Activated naive CD4-positive, alpha-beta T cell treated with Interleukin-2 at 50 U/mL for 16 hours (primary cell): ENCODE measurements at places on chromosomes 6 and 20.

DNA sequence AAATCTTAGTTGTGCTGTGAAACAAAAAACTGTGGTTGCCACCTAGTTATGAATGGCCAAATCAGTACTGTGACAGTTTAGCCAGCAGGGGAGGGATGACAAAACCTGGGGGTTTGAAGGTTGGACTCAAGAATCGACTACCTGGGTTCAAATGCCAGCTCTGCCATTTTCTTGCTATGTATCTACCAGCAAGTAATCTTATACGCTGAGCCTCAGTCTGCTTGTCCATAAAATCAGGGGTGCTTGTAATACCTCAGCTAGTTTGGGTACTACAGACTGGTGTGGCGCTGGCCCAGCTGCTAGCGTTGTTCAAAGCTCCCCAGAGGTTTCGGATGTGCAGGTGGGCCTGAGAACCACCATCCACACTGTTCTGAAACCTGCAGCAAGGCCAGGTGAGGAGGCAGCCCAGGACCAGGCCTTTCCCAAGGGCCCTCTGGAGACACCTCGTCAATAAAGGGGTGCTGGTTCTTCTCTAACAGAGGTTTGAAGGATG is 40.4 kb downstream of the TRAM2 start:
- no peak for DNase-seq

DNA sequence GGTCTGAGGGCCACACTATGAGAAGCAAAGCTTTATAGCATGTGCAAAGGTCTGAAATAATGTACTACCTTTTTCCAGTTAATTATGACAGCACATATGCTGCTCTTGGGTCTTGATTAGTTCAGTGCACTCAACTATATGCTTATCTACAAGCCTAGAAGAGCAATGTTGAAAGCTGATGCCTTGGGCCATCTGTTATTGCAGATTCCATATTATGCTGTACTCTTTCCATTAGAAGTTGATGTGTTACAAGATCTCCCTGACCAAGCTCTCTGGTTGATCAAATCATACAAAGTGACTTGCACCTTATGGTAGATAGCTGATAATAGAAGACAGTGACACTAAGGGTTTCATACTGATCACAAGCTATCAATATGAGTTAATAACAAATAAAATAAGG is 327.3 kb downstream of the FRK start:
- DNase-seq = no peak

GRCh38 chr20:29741594-29741893 is 1515.9 kb upstream of the DEFB115 start:
- no peak for DNase-seq

DNA sequence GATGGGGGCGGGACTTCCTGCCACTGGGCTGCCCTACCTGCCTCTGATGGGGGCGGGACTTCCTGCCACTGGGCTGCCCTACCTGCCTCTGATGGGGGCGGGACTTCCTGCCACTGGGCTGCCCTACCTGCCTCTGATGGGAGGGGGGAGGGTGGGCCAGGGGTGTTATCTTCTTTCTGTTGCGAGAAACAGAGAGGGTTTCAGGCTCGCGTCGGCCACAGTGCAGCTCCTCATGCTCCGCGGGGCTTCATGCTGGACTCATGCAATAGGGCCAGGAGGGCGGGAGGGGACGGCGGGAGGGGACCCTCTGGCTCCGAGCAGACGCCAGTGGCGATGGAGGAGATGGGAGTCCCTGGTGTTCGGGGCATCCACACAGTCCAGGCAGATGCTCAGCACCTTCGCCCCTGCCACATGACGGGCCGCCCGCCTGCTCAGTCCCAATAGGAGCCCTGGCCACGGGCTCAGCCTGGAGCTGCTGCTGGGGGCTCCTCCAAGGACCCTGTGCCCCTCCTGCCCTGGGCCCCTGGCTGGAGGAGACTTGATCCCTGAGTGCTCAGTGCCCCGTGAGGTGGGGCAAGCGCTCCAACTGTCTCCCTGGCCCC is 48.8 kb upstream of the CHRNA4 start:
- DNase-seq = no peak

GRCh38 chr6:140537834-140538705 is 1163.6 kb upstream of the CITED2 start:
- no peak for DNase-seq

GRCh38 chr6:16511040-16511660 is 250.1 kb downstream of the ATXN1 start:
- DNase-seq = peak; percentile 21

GRCh38 chr6:27753668-27754407 is 158.4 kb downstream of the OR2B2 start:
- peak; percentile 77 for DNase-seq

DNA sequence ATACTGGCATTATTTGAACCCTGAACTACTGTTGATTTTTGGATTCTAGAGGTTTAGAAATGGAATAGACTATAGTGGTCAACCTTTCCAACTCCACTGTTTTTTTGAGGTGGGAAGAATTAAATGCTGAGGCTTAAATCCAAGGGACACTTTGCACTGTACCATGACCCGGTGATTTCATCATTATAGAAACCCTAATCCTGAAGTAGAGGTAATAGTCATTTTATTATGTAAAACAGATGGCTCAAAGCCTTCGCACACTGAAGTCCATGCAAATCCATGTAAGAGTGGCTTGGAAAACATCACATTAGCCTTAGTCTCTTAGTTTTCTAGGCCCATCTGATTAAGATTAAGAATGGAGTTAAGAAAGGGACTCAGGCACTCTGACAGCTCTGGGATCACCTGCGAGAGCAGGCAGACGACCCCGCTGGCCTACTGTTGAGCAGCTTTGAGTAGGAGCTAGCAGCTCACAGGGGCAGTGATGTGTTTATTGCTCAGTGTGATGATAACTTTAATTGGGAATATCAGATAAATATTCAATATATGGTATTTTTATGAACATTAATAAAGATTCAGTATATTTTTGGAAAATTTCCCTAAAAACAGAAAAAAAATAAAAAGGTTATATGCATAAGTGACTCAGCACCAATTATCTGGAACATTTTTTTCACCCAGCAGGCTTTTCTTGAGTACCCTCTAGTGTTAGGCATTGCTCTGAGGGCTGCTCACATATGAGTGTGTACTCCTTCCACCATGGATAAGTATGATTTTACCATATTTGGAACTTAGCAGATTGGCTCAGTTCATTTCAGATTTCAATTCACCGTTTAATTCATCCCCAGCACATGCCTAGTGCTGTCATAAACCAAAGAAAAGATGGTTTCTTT is 13.4 kb downstream of the SLX4IP start:
- no peak for DNase-seq

DNA sequence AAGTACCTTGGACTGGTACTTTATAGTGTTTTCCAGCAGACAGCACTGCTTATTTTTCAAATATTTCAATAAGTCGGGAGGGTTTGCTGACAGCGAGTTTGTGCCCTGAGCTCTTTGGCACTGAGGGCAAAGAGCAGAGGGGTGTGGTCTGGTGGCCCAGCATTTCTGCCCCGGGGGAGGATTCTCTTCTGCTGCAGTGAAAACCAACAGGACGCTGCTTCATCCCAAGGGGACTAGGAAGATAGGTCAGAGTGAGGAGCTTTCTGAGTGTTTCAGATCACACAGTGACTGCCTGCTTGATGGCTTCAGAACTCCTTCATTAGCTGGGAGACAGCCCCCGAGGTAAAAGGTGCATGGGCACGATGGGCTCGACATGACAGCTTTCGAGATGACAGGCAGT is 8.6 kb downstream of the ULBP2 start:
- no peak for DNase-seq

DNA sequence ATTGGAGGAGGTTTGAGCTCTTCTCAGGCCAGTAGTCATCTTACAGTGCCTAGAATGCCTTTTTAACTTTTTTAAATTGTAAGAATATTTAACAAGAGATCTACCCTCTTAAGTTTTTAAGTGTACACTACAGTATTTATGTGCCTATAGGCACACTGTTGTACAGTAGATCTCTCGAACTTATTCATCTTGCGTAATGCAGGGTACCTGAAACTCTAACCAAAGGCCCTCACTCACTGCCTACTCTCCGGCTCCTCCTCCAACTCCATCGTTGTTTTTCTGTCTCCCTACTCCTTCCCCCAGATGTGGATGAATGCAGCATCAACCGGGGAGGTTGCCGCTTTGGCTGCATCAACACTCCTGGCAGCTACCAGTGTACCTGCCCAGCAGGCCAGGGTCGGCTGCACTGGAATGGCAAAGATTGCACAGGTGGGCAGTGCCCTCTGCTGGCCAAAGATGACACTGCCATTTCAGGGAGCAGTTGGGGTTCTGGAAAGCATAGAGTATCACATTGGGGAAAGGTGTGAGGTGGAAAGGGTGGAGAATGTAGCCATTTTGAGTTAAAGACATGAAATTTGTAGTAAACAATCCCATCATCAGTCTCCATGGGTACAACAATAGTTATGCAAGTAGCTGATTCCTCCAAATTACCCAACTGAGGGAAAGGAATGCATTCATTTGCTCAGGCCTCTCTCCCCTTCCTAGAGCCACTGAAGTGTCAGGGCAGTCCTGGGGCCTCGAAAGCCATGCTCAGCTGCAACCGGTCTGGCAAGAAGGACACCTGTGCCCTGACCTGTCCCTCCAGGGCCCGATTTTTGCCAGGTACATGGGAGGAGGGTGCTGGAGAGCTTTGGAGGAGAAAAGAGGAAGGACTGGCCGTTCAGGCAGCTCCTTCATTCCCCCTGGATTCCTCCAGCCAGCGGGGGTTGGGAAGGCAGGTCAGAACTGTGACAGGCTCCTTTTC is 18.4 kb upstream of the ZNF76 start:
- DNase-seq = peak; percentile 77

DNA sequence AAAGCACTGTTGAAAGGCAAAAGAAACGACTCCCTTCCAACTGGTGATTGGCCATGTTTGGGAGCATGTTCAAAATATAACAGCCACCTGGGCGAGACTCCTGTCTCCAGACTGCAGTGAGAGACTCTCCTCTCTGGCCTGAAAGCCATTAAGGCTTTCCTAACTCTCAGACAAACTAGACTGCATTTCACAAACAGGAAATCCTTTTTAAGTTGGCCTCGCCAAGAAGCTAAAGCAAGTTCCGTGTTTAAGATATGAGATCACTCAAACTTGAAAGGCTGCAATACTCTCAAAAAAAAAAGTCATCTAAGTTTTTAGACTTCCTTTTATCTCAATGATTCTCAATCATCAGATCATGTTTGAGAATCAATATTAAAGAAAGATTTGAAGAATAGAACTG is 117.0 kb downstream of the TFAP2A start:
- no peak for DNase-seq

GRCh38 chr6:79180052-79180451 is 54.4 kb downstream of the HMGN3 start:
- DNase-seq = no peak

DNA sequence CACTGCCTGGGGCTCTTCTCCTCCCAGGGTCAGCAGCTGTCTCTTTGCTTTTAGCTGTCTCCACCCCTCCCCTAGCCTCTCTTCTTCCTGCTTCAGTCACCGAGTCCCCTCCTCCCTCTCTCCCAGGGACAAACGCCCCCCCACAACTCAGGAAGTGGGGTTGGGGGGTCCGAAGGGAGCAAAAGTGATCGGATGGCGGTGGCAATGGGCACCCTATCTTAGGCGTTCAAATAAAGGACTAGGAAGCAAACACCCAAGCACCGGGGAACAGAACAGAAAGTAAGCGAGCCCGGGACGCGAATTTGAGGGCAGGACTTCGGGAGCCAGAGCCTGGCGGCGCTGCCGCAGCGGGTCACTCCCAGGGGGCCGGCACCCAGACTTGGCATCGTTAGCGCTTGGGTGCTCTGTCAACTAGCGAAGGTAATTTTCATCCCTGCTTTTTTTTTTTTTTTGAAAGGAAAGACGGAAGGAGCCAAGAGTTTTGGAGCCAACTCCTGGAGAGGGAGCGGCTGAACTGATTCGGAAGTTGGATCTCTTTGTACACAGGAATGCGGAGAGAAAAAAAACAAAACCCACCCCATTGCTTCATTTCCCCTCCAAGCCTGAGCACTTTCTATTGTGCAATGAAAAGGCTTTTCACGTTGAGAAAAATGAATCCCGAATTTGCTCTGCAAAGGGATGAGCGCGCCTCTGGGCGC is 815 bp upstream of the ITPR3 start:
- peak; percentile 37 for DNase-seq

DNA sequence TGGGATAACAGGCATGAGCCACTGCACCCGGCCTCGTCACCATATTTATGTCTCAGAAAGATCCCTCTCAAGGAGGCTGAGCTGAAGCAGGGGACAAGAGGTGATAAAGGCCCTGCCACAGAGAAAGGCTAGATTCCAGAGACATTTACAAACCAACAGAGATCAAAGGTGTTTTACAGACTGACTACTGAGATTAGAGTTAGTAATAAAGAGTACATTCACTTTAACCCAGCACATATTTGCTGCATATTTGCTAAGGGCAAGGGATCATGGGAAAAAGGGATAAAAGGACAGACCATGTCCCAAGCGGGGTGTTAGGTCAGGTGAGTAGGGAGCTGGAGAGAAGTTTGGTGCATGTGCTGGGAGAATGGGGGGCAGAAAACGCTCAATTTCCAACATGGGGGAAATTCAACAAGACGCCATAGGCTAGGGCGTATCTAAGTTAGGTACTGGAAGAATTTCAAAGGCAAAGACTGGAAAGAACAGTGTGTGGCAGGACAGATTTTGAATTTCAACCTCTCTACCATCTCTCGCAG is 43.8 kb upstream of the SEC63 start:
- DNase-seq = no peak

DNA sequence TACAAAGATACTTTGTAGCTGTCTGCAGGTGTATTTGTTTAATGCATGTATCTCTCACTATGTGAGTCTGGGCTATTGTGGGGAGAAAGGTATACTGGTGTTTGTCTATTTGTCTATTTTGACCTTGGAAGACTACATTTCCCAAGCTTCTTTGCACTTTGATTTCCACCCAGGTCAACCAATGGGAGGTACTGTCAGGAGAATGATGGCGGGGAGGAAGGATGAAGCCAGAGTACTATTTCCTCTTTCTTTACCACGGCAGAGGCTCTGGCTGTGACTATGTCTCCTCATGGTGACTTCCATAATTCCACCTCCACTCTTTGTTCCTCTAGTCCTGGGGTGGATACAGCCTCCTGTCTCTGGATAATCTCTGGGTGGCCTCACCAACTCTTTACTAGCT is 23.1 kb downstream of the LBP start:
- DNase-seq = no peak

- no peak for DNase-seq
Measured at GRCh38 chr6:149443411-149444181, 41.2 kb downstream of the ZC3H12D start.

DNA sequence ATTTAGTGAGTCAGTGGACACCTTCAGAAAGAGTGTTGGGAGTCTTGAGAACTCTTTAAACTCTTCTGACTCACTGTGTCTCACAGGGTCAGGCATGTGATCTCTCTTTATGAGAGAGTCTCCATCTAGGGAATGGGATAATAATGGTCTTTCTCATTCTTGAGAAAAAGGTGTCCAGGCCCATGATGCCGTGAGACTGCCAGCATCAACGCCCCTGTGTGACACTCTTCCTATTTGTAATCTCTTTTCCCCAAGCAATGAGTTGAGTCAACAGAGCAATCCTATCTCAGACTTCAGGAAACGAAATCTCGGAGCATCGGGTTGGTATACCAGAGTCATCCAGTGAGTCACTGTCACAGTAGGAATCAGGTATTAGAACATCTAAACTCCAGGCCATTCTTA is 82.3 kb upstream of the BMP2 start:
- DNase-seq = no peak

DNA sequence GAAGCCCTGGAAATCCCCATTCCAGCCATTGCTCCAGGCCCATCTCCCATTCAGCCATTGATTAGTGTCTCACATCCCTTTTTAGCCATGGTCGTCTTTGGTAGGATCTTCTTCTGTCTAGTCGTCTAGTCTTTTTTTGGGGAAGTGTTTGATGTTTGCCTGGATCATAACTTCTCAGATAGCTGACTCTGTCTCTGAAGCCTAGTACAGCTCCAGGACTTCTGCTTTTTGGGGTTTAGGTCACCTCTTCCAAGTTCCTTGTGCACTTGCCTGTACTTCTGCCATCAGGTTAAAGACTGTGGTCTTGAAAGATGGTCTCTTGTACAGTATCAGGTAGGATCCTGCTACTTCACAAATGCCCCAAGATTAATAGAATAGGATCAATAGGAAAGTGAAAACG is 553.5 kb downstream of the PKHD1 start:
- no peak for DNase-seq
